ENCODE measurements at places on chromosomes 4 and X. TPM values are rescaled to one million over a fixed set of nuclear protein-coding genes. Genes with fewer than 3 reads are reported as not detected.

Gene MOSPD2
- total RNA-seq, result 7.1 TPM

Gene POU3F4
- not detected for total RNA-seq

Gene ZNF157
- total RNA-seq, result 0.95 TPM

Gene ANXA5
- total RNA-seq, result 76.5 TPM

Gene RNF113A
- 23.4 TPM for total RNA-seq

Gene NELFA
- 53.5 TPM for total RNA-seq

Gene SMAD1
- total RNA-seq, result 1.7 TPM

Gene HPGDS
- 1.3 TPM for total RNA-seq

DNA sequence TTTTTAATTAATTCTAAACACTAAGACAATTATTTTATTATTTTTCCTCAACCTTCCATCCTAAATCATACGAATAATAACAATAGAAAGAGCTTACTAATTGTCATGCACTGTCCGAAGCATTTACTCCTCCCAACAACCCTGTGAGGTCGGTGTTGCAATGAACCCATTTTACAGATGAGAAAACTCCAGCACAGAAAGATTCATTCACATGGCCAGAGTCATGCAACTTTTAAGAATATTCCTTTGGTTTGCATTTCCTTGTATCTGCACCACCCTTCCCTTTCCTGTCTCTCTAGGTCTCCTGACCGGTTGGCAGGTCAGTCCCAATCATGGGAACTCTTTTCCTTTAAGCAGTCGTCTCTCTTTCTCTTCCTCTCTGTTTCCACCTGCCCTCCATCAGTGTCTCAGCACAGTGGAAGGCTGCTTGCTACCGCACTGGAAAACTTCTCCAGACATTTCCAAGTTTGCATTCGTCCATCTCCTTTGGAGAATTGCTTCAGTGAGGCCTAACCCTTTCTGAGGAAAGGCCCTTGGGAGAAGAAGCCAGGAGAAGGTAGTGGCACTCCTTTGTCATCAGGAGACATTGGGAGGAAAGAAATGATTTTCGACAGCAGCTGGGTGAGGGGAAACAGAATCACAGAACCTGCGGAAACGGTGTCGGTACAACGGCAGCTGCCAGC lies 1.9 kb upstream of the TMSB4X start:
- peaks cover 21% of the 10 kb centered on the region for H3K36me3 ChIP-seq
- H3K4me1 ChIP-seq, result peaks cover 39% of the 10 kb centered on the region

DNA sequence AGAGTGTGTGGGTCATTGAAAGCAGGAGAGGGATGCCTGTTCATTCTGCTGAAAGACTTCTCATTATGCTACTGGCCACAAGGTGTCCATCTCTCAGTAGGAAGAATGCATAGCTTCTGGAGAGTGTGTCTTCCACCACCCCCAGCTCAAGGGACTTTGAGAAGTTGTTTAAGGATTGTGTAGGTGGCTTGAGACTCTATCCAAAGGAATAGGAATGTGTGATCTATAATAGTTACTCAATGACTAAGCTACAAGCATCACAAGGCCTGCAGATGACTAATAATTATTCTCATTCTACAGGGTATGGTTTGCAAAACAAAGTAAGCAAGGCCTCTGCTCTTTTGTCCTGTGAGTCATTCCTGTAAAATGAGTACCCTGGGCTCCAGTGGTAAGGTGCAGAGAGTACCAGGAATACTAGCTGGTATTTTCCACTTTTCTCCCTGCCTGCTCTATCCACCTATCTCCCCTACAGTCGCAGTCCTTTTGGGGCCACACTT lies 279.8 kb upstream of the BOD1L1 start:
- no peaks in the 10 kb centered on the region for H3K4me1 ChIP-seq
- H3K36me3 ChIP-seq, result no peaks in the 10 kb centered on the region
- H3K27me3 ChIP-seq, result no peaks in the 10 kb centered on the region
- H3K27ac ChIP-seq, result no peak overlapping the region
- no peak for DNase-seq
- no peak overlapping the region for H3K4me3 ChIP-seq

DNA sequence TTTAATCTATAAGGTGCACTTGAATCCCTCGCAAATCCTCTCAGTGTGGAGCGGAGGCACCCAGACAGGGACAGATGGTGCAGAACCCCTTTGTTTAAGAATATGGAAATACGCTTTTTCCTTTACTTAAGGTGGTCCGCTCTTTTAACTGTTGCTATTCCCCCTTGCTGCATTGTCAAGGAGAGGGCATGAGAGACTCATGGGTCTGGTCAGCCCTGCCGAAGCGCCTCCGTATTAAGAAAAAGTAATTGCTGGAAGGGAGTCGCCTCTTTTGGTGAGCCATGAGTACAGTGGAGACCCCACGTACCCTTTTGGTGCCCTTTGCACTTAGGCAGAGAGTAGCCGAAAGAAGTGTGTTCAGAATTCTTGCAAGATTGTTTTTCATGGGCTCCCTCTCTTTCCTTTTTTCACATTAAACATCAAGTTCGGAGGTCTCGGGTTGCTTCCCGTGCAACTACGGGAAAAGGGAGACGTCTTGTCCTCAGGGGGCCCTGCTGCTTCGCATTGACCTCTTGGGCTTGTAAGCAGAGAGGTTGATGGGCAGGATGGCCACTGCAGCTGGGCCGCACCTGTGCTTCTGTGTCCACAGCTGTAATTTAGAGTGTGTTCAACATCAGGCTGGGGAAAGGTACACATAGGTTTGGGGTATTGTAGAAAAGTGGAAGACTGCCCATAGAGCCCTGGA lies 109.6 kb downstream of the SPRY1 start:
- H3K4me3 ChIP-seq, result peak overlapping the region; percentile 86
- peaks cover 16% of the 10 kb centered on the region for H3K27me3 ChIP-seq
- H3K4me1 ChIP-seq, result no peaks in the 10 kb centered on the region
- no peak for DNase-seq

- peak overlapping the region; percentile 85 for H3K27ac ChIP-seq
- no peak for DNase-seq
- peak overlapping the region; percentile 81 for H3K4me3 ChIP-seq
- H3K36me3 ChIP-seq, result peaks cover 13% of the 10 kb centered on the region
Measured at GRCh38 chrX:76172325-76172893, 453 bp upstream of the PBDC1 start.

DNA sequence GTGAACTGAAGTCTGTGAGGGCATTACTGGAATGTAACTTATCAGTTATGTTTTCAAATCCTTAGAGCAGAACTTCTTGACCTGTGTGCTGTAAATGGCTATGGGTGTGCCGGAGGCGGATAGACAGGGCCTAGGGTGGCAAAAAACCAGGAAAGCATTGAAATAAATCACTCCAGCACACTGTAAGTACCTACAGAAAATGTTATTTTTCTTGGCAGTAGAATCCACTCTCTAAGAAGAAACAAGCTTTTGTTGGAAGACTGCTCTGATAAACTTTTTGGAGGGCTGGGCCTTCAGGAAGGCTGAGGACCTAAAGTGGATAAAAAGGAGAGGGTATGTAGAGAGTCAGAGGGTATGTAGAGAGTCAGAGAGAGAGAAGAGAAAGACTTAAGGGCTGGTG lies 14.9 kb downstream of the CPE start:
- H3K27ac ChIP-seq, result no peak overlapping the region
- peaks cover 2% of the 10 kb centered on the region for H3K27me3 ChIP-seq
- no peaks in the 10 kb centered on the region for H3K36me3 ChIP-seq
- DNase-seq, result no peak
- no peaks in the 10 kb centered on the region for H3K4me1 ChIP-seq

GRCh38 chr4:43394976-43395375 lies 502.5 kb downstream of the GRXCR1 start:
- H3K27ac ChIP-seq, result no peak overlapping the region
- no peak overlapping the region for H3K4me3 ChIP-seq
- DNase-seq, result no peak
- no peaks in the 10 kb centered on the region for H3K4me1 ChIP-seq

GRCh38 chr4:24570574-24571236 lies 13.6 kb downstream of the DHX15 start:
- DNase-seq, result no peak
- H3K27me3 ChIP-seq, result no peaks in the 10 kb centered on the region
- no peak overlapping the region for H3K27ac ChIP-seq
- no peak overlapping the region for H3K4me3 ChIP-seq

- peaks cover 18% of the 10 kb centered on the region for H3K4me1 ChIP-seq
- H3K27ac ChIP-seq, result no peak overlapping the region
- H3K4me3 ChIP-seq, result no peak overlapping the region
- H3K36me3 ChIP-seq, result no peaks in the 10 kb centered on the region
Measured at GRCh38 chr4:140052050-140052449, 101.9 kb downstream of the MAML3 start.

GRCh38 chr4:130141651-130142050 lies 1045.7 kb downstream of the C4orf33 start:
- H3K27ac ChIP-seq, result no peak overlapping the region
- H3K4me1 ChIP-seq, result no peaks in the 10 kb centered on the region
- H3K27me3 ChIP-seq, result no peaks in the 10 kb centered on the region
- no peak overlapping the region for H3K4me3 ChIP-seq
- no peak for DNase-seq

GRCh38 chrX:18997916-18998315 lies 14.0 kb upstream of the PHKA2 start:
- no peaks in the 10 kb centered on the region for H3K36me3 ChIP-seq
- no peak overlapping the region for H3K27ac ChIP-seq
- no peak for DNase-seq
- no peaks in the 10 kb centered on the region for H3K27me3 ChIP-seq
- H3K4me1 ChIP-seq, result no peaks in the 10 kb centered on the region

DNA sequence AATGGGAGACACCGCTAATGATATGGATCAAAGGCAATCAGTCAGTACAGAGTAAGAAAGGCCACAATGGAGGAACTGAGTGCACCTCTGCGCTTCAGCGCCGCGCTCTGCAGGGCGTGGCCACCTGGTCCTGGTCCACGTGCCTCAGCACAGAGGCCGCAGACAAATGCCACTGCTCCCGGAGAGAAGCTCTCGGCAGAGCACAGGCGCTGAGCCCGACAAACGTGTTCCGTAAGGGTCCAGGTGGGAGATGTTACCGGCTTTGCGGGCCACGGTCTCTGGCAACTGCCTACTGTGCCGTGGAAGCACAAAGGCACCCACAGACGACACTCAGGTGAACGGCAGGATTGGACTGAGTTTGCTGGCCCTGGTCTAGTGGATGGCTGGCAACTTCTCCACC lies 68.9 kb downstream of the ACOX3 start:
- H3K27ac ChIP-seq, result no peak overlapping the region
- no peak for DNase-seq
- H3K4me1 ChIP-seq, result no peaks in the 10 kb centered on the region
- no peak overlapping the region for H3K4me3 ChIP-seq
- peaks cover 1% of the 10 kb centered on the region for H3K36me3 ChIP-seq
- H3K27me3 ChIP-seq, result no peaks in the 10 kb centered on the region

DNA sequence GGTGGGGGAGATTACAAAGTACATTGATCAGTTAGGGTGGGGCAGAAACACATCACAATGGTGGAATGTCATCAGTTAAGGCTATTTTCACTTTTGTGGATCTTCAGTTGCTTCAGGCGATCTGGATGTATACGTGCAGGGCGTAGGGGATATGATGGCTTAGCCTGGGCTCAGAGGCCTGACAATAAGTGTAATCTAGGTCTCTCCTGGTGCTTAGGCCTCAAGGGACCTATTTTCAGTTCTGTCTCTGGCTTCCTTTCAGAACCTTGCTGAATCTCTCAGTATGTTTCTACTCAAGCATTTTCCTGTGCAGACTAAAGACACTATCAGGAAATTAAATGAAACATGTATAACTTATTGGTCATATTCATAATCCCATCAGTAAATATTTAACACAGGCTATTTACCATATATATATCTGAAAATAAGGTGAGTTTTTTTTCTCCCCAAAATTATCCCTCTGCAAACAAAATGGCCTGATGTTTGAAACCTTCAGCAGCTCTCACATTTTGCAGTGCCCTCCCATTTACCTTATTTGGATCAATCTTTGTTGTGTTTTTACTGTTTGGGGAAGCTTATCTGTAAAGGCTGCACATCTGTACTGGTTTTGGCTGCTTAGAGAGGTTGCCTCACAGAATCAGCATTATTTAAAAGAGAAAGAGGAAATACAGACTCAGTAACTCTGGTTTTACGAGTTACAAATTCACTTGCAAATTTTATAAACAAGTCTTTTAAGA lies 2.3 kb upstream of the ZCCHC4 start:
- no peaks in the 10 kb centered on the region for H3K27me3 ChIP-seq
- H3K36me3 ChIP-seq, result no peaks in the 10 kb centered on the region
- no peak overlapping the region for H3K27ac ChIP-seq
- no peak for DNase-seq

GRCh38 chrX:14506866-14507265 lies 22.5 kb upstream of the GLRA2 start:
- H3K4me1 ChIP-seq, result no peaks in the 10 kb centered on the region
- no peak for DNase-seq
- H3K4me3 ChIP-seq, result no peak overlapping the region
- no peaks in the 10 kb centered on the region for H3K27me3 ChIP-seq

DNA sequence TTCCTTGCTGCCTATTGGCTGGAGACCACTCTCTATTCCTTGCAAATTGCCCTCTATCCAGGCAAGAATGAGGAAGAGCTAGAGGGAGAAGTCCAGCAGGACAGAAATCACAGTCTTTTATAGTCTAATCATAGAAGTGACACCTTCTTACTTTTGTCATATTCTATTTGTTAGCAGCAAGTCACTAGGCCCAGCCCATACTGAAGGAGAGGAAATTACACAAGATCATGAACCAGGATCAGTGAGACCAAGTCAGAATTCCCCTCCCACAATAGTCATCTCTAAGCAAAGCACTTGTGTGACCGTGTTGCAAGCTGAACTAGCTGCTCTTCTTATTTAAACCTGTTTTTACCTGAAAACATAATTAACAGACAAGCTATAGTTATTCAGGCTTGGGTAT lies 317.7 kb downstream of the INPP4B start:
- no peaks in the 10 kb centered on the region for H3K4me1 ChIP-seq
- no peaks in the 10 kb centered on the region for H3K36me3 ChIP-seq
- no peak overlapping the region for H3K27ac ChIP-seq
- no peak overlapping the region for H3K4me3 ChIP-seq

DNA sequence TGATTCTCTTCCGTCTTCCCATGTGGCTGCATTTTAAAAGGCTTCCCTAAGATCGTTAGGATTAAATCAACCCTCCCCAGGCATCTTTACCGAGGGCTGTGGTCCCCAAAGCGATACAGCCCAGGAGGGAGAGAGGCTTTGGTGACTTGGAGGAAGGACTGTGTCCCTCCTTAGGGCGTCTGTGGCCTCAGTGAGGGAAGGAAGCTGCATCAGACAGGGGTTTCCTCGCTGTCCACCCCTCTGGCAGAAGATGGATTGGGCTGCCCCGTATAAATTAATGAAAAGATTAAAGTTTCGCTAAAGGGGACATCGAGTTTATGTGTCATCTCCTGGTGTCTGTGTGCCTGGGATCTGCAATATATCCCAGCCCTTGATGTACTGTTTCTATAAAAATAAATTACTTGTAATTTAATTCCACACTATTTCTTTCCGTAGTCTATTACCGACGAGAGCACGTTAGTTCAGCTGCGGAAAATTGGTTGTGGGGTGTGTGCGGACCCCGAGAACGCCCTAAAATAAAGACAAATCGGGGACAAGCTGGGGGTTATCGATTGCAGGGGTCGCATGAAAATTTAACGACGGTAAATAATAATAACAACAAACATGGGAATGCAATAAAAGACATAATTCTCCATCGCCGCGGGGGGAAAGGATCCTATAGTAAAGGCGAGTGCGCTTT lies 6.5 kb downstream of the SHOX start:
- no peaks in the 10 kb centered on the region for H3K4me1 ChIP-seq
- H3K27me3 ChIP-seq, result peaks cover 73% of the 10 kb centered on the region
- H3K27ac ChIP-seq, result no peak overlapping the region
- no peak for DNase-seq

- H3K27me3 ChIP-seq, result peaks cover 2% of the 10 kb centered on the region
- DNase-seq, result no peak
- H3K4me3 ChIP-seq, result no peak overlapping the region
Measured at GRCh38 chr4:168765726-168766125, 244.3 kb downstream of the CBR4 start.

- H3K36me3 ChIP-seq, result no peaks in the 10 kb centered on the region
- no peak overlapping the region for H3K27ac ChIP-seq
- H3K27me3 ChIP-seq, result no peaks in the 10 kb centered on the region
- no peak for DNase-seq
Measured at GRCh38 chrX:16212024-16212423, 44.7 kb downstream of the MAGEB17 start.

All from T-cell (primary cell).